Activated CD4-positive, alpha-beta T cell treated with anti-CD3 and anti-CD28 coated beads for 36 hours (primary cell): ENCODE measurements at places on chromosomes 5 and 9. TPM values are rescaled to one million over a fixed set of nuclear protein-coding genes. Genes with fewer than 3 reads are reported as not detected.

Gene MAMDC4
- 17.5 TPM for total RNA-seq

Gene SLC6A3
- total RNA-seq: not detected

Gene ANKRD18B
- 1.5 TPM for total RNA-seq

Gene PCDHB2
- not detected for total RNA-seq

Gene RNF183
- total RNA-seq: 0.64 TPM

Gene SVEP1
- not detected for total RNA-seq

DNA sequence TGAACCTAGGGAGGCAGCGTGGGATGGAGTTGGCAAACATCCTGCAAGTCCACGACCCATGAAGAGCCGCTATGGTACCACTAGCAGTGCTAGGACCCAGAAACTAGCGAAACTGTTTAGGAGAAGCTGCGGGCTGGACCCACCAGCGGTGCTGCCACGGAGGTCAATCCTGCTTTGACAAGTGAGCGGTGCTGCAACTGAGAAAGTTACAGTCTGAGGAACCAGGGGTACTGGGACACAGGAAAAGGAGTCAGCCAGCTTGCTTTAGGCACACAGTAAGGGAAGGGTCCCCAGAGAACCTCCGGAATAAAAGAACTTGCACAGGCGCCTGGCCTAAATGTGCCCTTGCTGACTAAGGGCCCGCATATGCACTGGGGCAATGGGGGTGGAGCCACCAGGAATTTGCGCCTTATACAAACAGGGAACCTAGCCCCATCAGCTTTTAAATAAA, 23.6 kb upstream of the ANXA2R start:
- peaks cover 14% of the 10 kb centered on the region for H3K36me3 ChIP-seq
- no peaks in the 10 kb centered on the region for H3K27me3 ChIP-seq
- peaks cover 20% of the 10 kb centered on the region for H3K4me1 ChIP-seq

DNA sequence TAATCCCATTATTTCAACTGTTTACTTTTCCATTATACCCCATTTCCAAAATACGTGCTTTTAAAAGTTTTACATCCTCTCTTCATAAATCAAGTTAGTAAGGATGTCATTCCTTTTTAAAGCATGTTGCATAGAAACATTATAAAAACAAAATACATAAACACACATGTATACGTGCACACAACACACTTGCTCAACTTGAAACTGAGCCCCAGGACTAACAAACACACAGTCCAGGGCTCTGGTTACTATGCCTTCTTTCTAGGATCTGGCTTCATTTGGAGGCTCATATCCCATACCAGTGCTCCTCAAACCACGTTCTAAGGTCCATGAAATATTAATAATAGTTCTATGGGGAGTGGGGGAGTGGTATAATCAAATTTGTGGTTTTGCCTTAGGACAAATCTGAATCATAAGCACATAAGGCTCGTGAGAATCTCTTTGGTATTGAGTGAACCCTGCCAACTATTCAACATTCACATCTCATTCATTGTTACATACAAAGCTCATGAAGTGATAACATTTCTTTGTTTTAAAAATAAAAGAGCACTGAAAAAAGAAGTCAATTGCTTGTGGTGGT, 55.2 kb downstream of the NFIB start:
- DNase-seq: no peak
- H3K36me3 ChIP-seq: no peaks in the 10 kb centered on the region
- no peak overlapping the region for H3K27ac ChIP-seq
- H3K4me1 ChIP-seq: no peaks in the 10 kb centered on the region

DNA sequence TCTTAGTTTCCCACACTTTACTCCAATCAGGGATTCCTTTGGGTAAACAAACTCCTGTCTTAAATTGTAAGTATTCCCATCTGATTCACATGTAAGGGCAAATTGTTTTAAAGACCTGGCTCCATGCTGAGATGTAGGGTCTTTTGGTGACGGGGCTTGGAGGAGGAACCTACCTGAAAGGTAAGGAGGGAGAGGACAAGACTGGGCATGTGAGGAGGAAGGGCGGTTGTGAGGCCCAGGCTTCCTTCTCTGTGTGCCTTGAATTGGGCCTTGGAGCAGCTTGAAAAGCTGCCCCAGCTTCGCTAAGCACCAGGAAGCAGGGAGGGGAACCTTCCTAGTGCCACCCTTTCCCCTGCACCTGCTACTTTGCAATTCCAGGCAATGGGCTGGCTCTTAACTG, 86.8 kb downstream of the C9orf152 start:
- H3K27ac ChIP-seq: no peak overlapping the region
- no peak overlapping the region for H3K4me3 ChIP-seq
- H3K27me3 ChIP-seq: no peaks in the 10 kb centered on the region
- H3K4me1 ChIP-seq: peaks cover 12% of the 10 kb centered on the region

DNA sequence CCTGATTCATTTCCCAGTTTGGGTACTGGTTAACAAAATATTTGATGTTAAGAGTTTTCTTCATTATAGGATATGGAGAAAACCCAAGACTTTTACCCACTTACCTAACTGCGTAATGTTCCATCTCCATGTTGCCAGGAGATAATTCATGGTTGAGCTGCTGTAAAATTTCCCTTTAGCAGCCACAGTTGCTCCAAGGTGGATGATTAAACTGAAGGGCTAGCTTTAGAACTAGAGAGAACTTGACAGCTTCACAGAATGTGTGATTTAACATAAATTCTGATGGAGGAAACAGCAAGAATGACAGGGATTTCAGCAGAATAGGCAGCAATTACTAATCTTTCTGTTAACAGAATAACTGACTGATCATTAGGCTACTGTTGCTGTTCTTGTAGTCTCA, 236.1 kb downstream of the MEF2C start:
- DNase-seq: no peak
- peaks cover 25% of the 10 kb centered on the region for H3K27me3 ChIP-seq
- H3K4me3 ChIP-seq: no peak overlapping the region
- no peaks in the 10 kb centered on the region for H3K36me3 ChIP-seq

DNA sequence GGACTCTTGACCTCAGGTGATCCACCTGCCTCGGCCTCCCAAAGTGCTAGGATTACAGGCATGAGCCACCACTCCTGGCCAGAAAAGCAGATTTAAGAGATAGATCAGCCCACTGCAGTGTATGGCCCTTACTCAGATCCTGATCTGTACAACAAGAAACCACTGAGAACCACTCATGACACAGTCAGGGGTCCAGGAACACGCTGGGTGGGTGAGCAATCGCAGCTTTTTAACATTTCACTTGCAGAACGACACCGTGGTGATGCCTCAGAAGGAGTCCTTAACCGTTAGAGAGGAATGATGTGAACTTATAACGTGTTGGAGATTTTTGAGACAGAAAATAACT, 45.3 kb upstream of the NSMF start:
- H3K4me1 ChIP-seq: no peaks in the 10 kb centered on the region
- H3K27ac ChIP-seq: no peak overlapping the region
- H3K36me3 ChIP-seq: no peaks in the 10 kb centered on the region
- no peak overlapping the region for H3K4me3 ChIP-seq

DNA sequence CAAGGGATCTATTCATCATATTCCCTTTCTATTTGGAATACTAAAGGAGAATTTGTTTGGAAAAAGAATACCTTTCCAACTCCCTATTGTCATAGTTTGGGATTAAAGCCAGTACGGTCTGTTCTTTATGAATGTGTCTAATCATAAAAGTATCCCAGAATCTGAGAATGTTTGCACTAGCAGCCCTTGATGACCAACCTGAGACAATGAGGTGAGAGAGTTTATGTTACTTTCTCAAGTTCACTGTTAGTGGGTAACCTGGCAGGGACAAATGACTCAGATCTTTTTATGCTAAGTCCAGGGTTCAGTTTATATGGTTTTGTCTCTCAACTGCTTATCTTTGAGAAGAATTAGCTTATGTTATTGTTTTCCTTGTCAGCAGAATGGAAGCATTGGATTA, 25.3 kb upstream of the TLR4 start:
- no peak for DNase-seq
- no peaks in the 10 kb centered on the region for H3K36me3 ChIP-seq
- H3K4me3 ChIP-seq: no peak overlapping the region
- H3K4me1 ChIP-seq: peaks cover 5% of the 10 kb centered on the region
- H3K27me3 ChIP-seq: peaks cover 6% of the 10 kb centered on the region
- no peak overlapping the region for H3K27ac ChIP-seq

- no peaks in the 10 kb centered on the region for H3K4me1 ChIP-seq
- H3K27ac ChIP-seq: no peak overlapping the region
- no peaks in the 10 kb centered on the region for H3K36me3 ChIP-seq
- no peaks in the 10 kb centered on the region for H3K27me3 ChIP-seq
- no peak overlapping the region for H3K4me3 ChIP-seq
These were observed 88.0 kb downstream of the BNC2 start for GRCh38 chr9:16782490-16782889.

DNA sequence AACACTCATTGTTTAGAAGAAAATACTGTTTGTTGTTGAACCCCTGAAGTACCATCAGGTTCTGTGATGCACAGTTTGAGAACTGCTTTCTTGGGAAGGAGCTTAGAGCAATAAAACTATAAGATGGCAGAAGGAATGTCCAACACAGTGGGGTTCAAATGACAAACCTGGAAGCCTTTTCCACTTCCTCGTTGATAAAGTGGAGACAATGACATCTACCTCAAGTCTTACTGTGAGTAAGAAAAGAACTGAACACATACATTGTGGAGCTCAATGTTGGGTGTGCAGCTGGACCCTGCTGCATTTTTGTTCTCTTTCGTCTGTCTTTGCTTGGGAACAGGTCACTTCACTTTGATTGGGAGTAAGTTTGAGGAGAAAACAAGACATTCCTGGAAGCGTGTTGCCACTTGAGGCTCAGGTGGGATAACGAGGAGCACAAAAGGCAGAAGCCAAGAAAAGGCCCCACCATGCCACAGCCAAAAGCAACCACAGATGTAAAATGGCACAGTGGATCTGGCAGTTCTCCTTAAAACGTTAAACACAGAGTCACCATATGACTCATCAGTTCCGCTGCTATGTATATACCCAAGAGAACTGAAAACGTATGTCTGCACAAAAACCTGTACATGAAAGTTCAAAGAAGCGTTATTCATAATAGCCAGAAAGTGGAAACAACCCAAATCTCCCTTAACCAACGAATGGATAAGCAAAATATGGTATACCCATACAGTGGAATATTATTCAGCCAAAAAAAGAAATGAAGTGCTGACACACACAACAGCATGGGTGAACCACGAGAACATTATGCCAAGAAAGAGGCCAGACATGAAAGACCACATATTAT, 42.9 kb upstream of the SUB1 start:
- peak overlapping the region; percentile 36 for H3K4me3 ChIP-seq
- H3K27ac ChIP-seq: peak overlapping the region; percentile 95
- H3K27me3 ChIP-seq: no peaks in the 10 kb centered on the region
- peak; percentile 61 for DNase-seq
- H3K36me3 ChIP-seq: peaks cover 28% of the 10 kb centered on the region
- H3K4me1 ChIP-seq: peaks cover 52% of the 10 kb centered on the region

GRCh38 chr5:56319526-56320181, 86.5 kb upstream of the ANKRD55 start:
- H3K4me3 ChIP-seq: peak overlapping the region; percentile 19
- no peak for DNase-seq
- no peaks in the 10 kb centered on the region for H3K27me3 ChIP-seq
- H3K4me1 ChIP-seq: peaks cover 66% of the 10 kb centered on the region
- no peak overlapping the region for H3K27ac ChIP-seq

GRCh38 chr9:107954312-107954711, 464.7 kb upstream of the KLF4 start:
- no peaks in the 10 kb centered on the region for H3K36me3 ChIP-seq
- H3K4me1 ChIP-seq: no peaks in the 10 kb centered on the region

DNA sequence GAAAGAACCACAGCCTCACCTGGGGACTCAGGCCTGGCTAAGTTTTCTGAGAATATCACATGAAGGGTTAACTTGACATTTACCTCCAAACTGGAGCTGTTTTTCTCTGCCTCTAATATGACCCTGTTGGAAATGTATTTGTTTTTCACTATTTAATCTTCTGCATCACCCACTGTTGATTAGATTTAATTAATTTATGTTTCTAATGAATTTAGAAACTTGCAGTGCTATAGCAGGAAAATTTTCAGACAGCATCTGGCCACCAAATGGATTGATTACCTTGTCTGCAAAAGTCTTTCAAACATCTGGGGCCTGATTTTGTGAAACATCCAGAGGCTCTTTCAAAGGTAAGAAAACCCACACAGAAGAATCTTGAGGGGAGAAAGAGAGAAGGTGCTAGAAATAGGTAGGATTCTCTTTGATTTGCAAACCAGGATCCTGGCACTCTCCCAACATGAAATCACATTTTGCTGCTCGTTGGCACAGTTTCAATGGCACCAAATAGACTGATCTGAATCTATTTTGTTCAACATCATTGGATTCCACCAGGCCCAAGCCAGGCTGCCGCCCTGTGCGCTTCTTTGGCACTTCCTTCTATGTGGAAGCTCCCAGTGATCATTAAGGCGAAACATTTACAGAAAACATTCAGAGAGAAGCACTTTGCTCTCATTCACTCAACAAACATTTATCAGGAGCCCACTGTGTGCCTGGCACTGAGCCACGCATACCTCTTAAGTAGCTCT, 157.3 kb downstream of the PPP2R2B start:
- no peaks in the 10 kb centered on the region for H3K4me1 ChIP-seq
- no peaks in the 10 kb centered on the region for H3K36me3 ChIP-seq
- no peaks in the 10 kb centered on the region for H3K27me3 ChIP-seq
- DNase-seq: no peak
- no peak overlapping the region for H3K27ac ChIP-seq

DNA sequence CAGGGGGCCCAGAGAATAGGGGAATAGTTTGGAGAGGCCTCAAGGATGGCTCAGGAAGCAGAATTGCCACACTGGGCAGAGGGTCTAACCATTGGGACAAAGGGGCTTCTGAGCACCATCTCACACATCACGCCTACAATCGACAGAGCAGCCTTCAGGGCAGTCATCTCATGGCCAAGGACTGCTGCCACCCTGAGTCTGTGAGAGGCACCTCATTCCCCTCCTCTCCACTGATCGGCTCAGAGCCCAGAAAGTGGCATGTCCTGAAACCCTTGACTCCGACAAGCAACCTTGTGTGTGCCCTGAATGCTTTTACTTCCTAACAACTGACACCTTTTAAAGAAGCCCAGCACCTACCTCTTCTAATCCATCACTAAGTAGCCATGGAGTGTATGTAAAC, 128.9 kb upstream of the PTPN3 start:
- DNase-seq: no peak
- H3K4me3 ChIP-seq: no peak overlapping the region
- H3K36me3 ChIP-seq: no peaks in the 10 kb centered on the region
- no peak overlapping the region for H3K27ac ChIP-seq

DNA sequence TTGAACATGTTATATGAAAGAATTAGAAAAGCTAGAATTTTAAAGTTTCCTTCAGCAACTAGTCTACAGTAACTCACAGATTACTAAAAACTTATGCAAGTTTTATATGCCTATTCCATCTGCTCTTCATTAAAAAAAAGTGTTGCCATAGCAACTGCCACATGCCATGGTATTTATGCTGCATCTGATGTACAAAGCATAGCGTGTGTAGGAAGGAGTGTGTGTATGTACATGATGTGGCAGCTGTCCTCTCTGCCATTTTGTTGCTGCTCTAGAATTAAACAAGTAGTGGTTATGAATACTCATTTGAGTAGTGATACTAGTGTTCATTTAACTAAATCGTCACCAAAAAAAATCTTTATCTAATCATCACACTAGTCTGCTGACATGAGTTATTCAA, 593.5 kb downstream of the CETN3 start:
- no peak overlapping the region for H3K4me3 ChIP-seq
- no peaks in the 10 kb centered on the region for H3K4me1 ChIP-seq
- no peak overlapping the region for H3K27ac ChIP-seq
- no peaks in the 10 kb centered on the region for H3K36me3 ChIP-seq

GRCh38 chr5:110752953-110753352, 14.1 kb downstream of the SLC25A46 start:
- peak overlapping the region; percentile 20 for H3K4me3 ChIP-seq
- H3K4me1 ChIP-seq: peaks cover 46% of the 10 kb centered on the region
- peak; percentile 8 for DNase-seq
- no peaks in the 10 kb centered on the region for H3K27me3 ChIP-seq

GRCh38 chr9:5305741-5306140, 1.2 kb upstream of the RLN2 start:
- no peak for DNase-seq
- no peaks in the 10 kb centered on the region for H3K36me3 ChIP-seq
- peaks cover 22% of the 10 kb centered on the region for H3K4me1 ChIP-seq
- H3K27ac ChIP-seq: no peak overlapping the region
- H3K27me3 ChIP-seq: no peaks in the 10 kb centered on the region
